ENCODE measurements at places on chromosomes 12 and 14.
A peak's percentile ranks its signal among the peaks of the same experiment; 100 is the strongest.

DNA sequence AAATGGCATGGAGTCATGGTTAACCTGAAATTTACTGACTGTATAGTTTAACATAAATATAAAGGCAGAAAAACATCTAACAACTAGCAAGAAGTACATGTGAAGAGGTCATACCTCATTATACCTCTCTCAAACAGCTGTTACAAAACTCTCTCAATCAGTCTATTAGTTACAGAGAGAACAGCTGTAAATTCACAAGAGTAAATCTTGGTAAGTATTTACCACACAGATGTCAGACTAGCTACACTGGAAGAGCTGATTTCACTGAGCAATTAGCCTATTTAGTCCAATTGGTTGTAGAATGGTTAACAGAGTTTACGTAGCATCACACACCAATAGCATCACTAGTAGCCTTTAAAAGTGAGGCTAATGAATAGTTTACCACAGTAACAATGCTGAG, 463.4 kb upstream of the USP15 start:
- no peak for DNase-seq

DNA sequence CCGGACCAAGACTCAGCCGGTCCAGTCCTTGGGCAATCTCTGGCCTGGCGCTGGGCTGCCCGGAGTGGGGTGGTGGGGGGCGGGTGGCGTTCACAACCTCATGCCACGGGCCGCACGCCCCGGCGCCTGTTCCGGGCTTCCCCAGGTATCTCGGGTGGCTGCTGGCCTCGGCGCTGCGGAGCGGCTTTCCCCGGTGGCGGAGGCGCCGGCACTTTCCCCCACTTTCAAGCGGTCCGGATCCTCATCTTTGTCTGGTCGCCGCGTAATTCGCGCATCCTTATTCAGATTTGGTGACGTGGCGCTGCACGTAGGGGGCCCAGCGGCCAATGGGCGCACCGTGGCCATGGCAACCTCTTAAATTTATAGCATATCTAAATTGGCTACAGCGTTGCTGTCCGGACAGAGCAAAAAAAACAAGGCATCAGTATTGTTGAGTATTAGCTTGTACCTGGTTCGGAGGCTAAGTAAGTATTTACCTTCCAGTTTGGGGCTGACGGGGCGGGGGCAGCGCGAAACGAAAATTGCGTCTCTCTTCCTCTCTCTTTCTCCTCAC, at the start of gene LHX5:
Gene LHX5 (minus strand): TSS at position 253 of the 553 bp plus-strand sequence. CDS start 373 bp downstream, outside the sequence.
- peak; percentile 83 for DNase-seq

DNA sequence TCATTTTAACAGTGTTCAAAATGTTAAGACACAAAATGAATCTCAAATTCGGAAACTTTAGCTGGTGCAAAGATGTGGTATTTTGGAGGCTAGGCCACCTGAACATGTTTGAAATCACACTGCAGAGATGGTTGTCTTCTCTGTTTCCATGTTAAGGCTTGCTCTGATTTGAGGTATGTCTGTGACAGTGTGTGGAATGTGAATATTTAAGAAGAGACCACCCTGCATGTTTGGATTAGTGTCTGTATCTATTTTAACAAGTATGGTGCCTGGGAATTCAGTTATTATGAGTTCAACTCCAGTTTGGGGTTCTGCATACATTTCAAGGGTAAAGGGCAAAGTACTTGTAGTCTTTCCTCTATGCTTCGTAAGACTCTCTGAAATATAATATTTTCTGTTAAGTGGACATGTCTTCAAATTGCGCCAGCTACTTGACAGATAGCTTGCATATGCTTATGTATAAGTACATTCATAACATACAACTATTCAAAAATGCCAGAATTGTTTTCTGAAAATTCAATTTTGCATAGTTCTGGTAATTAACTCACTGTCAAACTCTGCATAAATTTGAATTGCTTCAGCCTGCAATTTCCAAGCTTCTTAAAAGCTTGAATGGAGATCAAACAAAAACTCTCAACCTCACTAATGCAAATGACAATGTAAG, 424.0 kb downstream of the ADAMTS20 start:
- DNase-seq, result no peak

DNA sequence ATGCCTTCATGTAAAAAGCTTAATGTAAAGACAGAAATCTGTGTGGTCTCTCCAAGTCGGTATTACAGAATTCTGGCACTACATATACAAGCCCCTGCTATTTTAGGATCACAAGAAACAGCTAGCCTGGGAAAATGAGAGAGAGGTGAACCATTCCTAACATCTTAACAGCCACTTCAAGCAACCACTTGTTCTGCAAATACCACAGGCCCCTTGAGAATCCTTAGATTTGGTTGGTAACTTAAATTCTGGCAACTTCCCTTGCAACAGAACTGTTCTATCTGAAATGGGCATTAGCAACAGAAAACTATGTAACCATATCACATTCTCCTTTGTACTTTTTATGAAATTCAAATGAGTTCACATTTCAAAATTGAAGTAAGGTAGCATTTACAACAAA, 68.5 kb downstream of the SPPL3 start:
- no peak for DNase-seq

DNA sequence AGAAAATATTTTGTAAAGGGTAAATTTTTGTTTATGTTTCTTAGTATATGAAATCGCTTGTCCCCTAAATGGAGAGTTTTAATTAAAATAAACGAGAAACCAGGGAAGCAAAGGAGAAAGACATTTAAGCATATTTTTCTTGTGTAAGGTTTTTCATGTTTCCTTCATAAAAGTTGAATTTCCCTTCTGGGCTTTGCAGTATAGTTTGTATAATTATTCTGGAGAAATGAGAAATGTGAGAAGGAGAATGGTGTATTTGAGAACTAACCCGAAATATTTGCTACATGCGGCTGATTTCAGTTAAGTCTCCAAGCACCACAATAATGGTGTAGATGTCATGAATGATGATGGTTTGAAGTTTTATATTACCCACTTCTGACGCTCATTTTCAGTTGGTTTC, 307.7 kb upstream of the SEL1L start:
- no peak for DNase-seq

DNA sequence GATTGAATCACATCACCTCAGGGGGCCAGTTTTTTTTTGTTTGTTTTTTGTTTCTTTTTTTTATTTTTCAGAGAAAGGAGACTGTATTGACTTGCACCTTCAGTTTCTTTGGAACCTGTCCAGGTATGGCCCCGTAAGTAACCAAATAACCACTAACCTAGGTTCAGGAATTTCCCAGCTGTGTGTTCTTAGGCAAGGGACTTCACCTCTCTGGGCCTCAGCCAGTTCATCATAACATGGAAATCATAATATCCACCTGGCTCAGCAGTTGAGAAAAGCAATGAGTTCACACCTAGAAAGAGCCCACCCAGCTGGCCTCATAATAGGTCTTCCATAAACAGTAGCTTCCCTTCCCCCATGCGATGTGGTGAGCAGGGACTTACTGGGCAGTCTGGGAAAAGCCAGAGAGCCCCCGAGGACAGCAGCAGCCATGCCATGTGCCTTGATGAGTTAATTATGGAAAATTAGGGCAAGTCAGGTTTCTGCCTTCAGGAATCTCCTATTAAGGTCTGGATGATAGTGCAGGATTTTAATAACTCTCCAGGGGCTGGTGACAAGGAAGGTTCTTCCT, 27.4 kb upstream of the WSCD2 start:
- DNase-seq, result no peak

DNA sequence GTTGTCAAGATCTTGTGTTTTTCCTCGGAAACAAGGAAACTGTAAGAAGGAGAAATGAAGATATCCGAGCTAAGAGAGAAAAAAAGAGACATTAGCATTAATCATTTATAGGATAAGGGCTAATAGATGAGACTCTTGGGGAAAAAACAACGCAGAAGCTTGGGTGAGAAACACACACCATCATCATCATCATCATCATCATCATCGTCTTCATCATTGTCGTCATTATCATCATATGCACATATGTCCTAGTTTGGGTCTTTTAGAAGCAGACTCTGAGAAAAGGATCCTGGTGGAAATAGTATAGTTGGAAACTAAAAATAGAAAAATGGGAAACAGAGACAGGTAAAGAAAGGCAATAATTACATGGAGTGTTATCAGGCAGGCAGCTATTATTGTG, 95.9 kb downstream of the PAH start:
- no peak for DNase-seq

DNA sequence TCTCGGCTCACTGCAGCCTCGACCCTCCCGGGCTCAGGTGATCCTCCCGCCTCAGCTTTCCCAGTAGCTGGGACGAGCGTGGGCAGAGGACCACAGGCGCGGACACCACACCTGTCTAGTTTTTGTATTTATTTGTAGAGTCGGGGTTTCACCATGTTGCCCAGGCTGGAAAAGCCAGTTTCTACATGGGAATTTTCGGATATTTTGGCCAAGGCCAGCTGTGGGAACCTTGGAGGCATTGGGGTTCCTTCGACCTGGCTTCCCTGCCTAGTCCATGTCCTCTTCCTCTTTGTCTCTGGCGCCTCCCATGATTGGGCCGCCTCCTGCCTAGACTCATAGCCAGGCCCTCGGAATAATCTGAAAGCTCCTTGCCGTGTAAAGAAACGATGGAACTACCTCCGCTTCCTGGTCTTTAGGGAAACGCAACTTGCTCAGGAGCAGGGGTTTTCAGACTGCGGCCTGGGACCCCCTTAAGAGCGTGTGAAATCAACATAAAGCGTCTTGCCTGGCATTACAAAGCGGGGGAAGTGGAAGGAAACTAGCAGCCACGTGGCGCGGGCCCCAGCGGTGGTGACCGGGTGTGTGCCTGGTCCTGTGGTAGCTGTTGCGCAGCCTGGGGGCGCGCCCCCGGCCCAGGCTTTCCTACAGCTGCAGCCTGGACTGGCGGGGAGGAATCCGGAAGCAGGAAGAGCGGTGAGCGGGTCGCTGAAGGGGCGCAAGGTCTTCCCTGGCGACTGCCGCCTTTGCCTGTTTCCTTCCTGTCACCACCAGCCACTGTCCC, 1.4 kb upstream of the HSP90AA1 start:
- peak; percentile 68 for DNase-seq

GRCh38 chr14:101813833-101814232, 52.3 kb downstream of the PPP2R5C start:
- no peak for DNase-seq

GRCh38 chr12:112973011-112973735, 5.1 kb upstream of the OAS2 start:
- no peak for DNase-seq

GRCh38 chr12:60106214-60106613, 510.4 kb downstream of the SLC16A7 start:
- DNase-seq, result no peak

- no peak for DNase-seq
These were observed 7.0 kb upstream of the AMN start for GRCh38 chr14:102915292-102916110.

DNA sequence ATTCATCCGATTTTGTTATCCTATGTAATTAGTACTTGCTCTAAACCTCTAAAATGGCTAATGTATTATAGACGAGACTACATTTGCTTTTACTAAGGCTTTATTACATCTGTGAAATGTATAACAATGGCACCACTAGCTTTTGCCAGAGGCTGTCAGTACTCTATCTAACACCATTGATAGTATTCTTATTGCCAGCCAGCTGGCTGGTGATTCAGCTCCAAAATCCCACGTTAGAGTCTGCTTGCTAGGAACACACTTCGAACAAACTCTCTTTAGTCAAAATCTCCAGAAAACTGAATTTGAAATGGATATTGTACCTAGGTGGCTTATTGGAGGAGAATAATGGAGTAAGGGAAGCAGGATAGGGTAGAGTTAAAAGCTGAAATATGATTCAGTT, 839.2 kb downstream of the SLC6A15 start:
- no peak for DNase-seq

DNA sequence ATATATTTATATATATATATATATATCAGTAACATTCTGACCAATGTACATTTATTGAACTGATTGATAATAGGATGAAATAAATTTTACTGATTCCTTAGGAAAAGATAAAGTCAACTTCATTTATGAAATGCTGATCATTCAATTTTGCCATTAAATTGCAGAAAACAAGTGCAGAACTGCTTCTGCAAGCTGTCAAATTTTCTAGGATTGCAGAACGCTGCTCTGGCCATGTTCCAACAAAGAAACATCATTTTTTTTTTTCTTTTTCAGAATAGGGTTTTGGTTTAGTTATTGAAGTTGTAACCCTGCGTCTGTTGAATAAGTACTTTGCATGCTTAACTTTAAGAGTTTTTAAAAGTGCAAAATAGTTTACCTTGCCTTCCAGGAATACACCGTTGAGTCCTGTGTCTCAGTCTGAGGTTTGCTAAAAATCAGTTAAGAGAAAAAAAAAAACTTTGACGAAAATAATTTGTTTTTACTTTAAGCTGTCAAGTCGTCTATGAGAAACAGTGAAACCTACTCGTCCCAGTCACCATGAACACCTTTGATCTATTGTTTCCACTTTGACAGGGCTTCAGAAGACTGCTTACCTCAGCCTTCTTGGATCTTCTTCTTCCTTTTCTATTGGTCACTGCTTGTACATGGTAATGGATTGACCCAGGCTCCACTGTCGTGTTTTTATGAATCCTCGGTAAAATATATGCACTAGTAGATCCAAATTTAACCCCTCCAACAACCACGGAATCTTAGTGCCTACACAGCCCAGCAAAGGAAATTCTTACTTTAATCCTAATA, at the start of gene KERA:
Gene KERA (minus strand): TSS at position 657 of the 798 bp plus-strand sequence. CDS start 1,743 bp downstream, outside the sequence.
- no peak for DNase-seq

DNA sequence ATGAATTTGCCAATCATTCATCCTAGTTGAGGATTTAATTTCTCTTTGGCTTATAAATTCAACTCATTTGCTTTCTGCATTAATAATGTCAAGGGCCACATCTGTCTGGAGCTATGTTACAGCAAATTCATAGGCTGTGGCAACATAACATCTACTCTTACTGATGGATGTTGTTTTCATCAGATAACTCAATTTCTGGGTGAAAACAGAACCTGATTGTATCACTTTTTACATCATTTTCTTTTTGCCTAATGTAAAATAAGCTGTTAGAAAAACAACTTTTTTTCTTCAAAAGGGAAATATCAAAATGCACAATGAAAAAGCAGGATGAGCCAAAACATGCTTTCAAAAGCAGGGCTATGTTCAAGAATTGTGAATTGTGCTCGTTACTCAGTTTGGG, 73.3 kb downstream of the HELB start:
- no peak for DNase-seq

DNA sequence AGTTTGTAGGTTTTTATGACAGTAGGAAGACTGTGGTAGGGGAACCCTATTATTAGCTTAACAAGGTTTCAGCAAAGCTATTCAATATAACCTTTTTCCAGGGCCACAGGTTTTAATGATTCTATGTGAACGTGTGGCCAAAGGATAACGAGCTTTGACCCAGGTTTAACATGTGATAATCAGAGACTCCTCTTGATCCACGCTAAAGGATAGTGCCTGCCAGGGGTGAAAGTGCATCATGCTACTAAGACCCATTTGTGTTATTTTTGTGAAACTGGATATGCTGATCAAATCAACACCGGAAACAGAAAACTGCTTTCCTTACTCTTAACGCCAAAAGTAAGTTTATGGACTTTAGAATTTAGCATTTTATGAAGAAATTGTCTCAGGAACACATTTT, 909 bp upstream of the TAOK3 start:
- no peak for DNase-seq

- DNase-seq, result no peak
These were observed 238.0 kb downstream of the CHST11 start for GRCh38 chr12:104694711-104695110.
